Astrocyte (in vitro differentiated cells and primary cell): ENCODE measurements at places on chromosomes 16 and 17.
A peak's percentile ranks its signal among the peaks of the same experiment; 100 is the strongest.

DNA sequence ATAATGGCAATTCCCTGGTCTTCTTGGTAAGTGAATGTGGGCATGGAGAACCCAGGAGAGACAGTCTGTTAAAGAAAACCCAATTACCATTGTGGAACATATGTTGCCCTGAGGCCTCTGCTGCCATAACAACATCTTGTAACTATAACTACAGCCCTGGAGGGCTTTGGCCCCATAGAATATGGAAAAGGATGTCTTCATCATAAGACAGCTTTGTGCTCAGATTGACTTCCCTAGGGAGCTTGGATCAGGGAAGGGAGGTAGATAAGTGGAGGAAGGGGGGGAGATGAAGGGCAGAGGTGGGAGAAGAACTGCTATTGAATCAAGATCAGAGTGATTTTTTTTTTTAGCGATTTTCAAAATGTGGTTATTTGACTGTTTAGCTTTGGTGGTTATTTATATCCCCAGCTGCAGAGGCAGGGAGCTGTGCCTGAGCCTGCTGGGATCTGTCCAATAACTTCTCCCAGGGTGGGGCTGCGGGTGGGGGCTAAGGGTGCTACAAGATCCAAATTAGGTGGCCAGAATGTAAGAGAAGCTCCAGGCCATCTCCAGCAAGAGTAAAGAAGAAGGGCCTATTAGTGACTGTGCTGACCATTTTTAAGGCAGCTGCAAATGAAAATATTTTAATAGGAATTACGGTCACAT, 5.3 kb upstream of the KAT7 start:
- H3K4me3 ChIP-seq: no peak overlapping the region
- H3K27me3 ChIP-seq: no peaks in the 10 kb centered on the region
- H3K36me3 ChIP-seq: no peaks in the 10 kb centered on the region
- no peak overlapping the region for H3K27ac ChIP-seq

DNA sequence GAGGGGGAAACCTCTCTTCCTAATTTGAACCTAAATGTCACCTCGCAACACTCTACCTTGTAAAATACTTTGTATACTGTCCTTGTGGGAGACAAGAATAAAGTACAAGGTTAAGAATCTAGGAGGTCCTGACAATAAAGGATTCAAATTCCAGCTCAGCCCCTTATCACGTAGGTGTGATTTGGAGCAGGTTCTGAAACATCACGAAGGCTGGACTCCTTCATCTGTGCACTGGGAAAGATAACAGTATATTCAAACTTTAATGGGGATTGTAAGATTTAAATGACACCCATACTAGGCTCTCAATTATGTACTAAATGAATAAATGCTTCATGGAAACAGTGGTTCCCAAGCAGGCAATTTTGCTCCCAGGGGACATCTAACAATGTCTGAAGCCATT, 2.1 kb downstream of the TXNDC11 start:
- H3K27me3 ChIP-seq: no peaks in the 10 kb centered on the region
- DNase-seq: no peak
- H3K36me3 ChIP-seq: peaks cover 7% of the 10 kb centered on the region
- no peak overlapping the region for H3K27ac ChIP-seq
- peaks cover 12% of the 10 kb centered on the region for H3K4me1 ChIP-seq

DNA sequence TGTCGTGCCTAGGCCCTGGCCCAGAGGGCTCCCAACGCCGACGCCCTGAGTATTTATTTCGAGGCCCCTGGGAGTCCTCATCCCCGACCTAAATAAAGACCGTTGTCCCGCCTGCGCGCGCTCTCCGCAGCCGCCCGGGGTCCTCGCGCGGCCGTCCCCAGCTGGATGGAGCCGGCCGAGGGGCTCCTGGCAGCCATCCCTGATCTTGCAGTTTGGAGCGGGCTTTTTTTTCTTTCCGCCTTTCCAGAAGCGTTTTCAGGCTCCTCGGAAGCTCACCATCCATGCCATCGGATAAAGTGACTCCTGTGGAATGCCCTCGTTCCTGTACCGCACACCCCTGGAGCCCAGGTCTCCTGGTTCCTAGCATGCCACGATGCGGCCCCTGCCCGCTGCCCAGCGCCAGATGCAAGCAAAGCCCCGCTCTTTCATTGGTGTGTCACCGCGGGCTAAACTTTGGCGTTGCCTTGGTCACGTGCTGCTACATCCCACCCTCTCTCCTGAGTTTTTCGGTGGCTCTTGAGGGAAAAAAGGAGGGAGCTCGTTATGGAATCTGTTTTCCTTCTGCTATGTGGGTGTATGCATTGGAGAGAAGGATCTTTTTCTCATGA, 716 bp downstream of the TMEM94 start:
- no peaks in the 10 kb centered on the region for H3K27me3 ChIP-seq
- H3K36me3 ChIP-seq: no peaks in the 10 kb centered on the region

- peak overlapping the region; percentile 72 for H3K4me3 ChIP-seq
- H3K27me3 ChIP-seq: no peaks in the 10 kb centered on the region
- peaks cover 5% of the 10 kb centered on the region for H3K36me3 ChIP-seq
- no peak for DNase-seq
These were observed 604 bp upstream of the ZC3H18 start for GRCh38 chr16:88569614-88569984.
